ENCODE measurements at places on chromosomes 5 and 9. TPM values are rescaled to one million over a fixed set of nuclear protein-coding genes. Genes with fewer than 3 reads are reported as not detected.

Gene SCAMP1
- 48.9 TPM for polyA plus RNA-seq

Gene SLC34A1
- polyA plus RNA-seq = 178 TPM

Gene ISL1
- not detected for polyA plus RNA-seq

Gene C5orf24
- 119 TPM for polyA plus RNA-seq

Gene GABRA1
- polyA plus RNA-seq = 0.11 TPM

Gene C1QTNF2
- 2.6 TPM for polyA plus RNA-seq

Gene WNT8A
- polyA plus RNA-seq = 0.29 TPM

Gene LCN9
- not detected for polyA plus RNA-seq

Gene ELOVL7
- 17.4 TPM for polyA plus RNA-seq

Gene LCN15
- not detected for polyA plus RNA-seq

Gene SPATA31D4
- polyA plus RNA-seq = not detected
